ENCODE measurements at places on chromosomes 3 and 15. TPM values are rescaled to one million over a fixed set of nuclear protein-coding genes. Genes with fewer than 3 reads are reported as not detected.

The PTPN23 gene
- total RNA-seq, result 48.3 TPM

The COX17 gene
- total RNA-seq, result 23.2 TPM

The CYP8B1 gene
- total RNA-seq, result not detected

The CCR1 gene
- total RNA-seq, result 0.86 TPM

The SMCO1 gene
- not detected for total RNA-seq

The NOX5 gene
- total RNA-seq, result not detected

The QARS1 gene
- total RNA-seq, result 307 TPM

The LYSMD2 gene
- total RNA-seq, result 18.9 TPM

The LRRC49 gene
- total RNA-seq, result not detected

The PIAS1 gene
- 73.9 TPM for total RNA-seq

The SLC15A2 gene
- 1.5 TPM for total RNA-seq

The SLC28A1 gene
- total RNA-seq, result not detected

The SLC9C1 gene
- not detected for total RNA-seq

The EBLN2 gene
- total RNA-seq, result 11.0 TPM

Data from CD8-positive, alpha-beta T cell (primary cell).